ENCODE measurements at places on chromosomes 11 and 22. TPM values are rescaled to one million over a fixed set of nuclear protein-coding genes. Genes with fewer than 3 reads are reported as not detected.

- DNase-seq, result no peak
These were observed 94.4 kb downstream of the SCN3B start for GRCh38 chr11:123560006-123560405.

GRCh38 chr11:13134886-13135285 lies 125.8 kb downstream of the RASSF10 start:
- no peak for DNase-seq

GRCh38 chr11:28951191-28951590 lies 843.0 kb downstream of the METTL15 start:
- no peak for DNase-seq

DNA sequence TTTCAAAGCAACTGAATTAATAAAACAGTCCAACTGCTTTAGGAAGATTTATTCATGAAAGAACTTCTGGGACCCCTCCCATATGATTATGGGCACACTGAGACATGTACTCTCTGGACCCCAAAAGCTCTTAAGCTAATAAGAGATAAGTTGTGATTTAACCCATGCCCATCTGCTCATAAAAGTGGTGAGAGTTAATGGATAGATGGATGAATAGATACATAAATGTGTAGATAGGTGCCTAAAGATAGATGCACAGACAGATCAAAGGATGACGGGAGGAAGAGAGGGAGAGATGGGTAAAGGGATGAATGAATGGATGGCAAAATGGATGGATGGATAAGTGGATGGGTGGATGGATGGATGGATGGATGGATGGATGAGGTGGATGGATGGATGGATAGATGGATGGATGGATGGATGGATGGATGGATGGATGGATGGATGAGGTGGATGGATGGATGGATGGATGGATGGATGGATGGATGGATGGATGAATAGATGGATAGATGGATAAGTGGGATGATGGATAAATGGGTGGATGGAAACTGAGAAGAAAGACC lies 29.4 kb upstream of the TH start:
- no peak for DNase-seq

- peak; percentile 84 for DNase-seq
These were observed 24.4 kb downstream of the P2RY2 start for GRCh38 chr11:73242251-73243092.

DNA sequence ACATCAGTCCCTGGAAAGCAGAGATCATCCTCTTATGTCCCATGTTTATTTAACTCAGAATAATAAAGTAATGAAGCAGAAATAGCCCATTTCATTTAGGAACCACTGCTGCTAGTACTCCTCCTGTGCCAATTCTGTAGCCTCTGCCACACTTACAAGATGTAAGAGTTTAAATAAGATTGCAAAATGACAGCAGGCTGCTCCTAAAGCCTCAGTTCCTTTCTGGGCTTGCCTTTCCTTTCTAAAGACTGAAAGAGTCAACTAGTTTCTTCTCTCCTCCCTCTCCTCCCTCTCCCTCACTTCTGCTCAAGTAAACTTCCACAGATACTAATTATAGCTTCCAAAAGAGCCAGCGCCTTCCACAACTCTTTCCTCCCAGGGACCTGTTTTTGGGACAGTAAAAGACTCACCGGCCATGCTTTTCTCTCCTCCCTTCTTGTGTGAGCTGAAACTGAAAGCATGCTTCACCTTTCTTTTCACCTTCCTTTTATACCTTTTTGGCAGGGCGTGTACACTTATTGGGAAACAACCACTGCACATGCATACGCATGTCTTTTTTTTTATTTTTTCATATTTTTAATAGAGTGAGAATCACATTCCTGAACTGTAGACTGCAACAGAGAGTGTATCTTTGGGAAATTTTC lies 26.1 kb upstream of the CARD16 start:
- no peak for DNase-seq

- no peak for DNase-seq
These were observed 1.9 kb downstream of the ELMOD1 start for GRCh38 chr11:107592813-107593212.

GRCh38 chr22:44642096-44642644 lies 59.8 kb upstream of the PRR5 start:
- no peak for DNase-seq

GRCh38 chr11:102411142-102411541 lies 41.4 kb downstream of the TMEM123 start:
- DNase-seq, result no peak

- no peak for DNase-seq
These were observed 12.9 kb downstream of the GAL3ST1 start for GRCh38 chr22:30561402-30562189.

- DNase-seq, result no peak
These were observed 1173.7 kb downstream of the BRD1 start for GRCh38 chr22:48653929-48654328.

- DNase-seq, result no peak
These were observed 49.7 kb upstream of the EIF3D start for GRCh38 chr22:36578619-36579018.

DNA sequence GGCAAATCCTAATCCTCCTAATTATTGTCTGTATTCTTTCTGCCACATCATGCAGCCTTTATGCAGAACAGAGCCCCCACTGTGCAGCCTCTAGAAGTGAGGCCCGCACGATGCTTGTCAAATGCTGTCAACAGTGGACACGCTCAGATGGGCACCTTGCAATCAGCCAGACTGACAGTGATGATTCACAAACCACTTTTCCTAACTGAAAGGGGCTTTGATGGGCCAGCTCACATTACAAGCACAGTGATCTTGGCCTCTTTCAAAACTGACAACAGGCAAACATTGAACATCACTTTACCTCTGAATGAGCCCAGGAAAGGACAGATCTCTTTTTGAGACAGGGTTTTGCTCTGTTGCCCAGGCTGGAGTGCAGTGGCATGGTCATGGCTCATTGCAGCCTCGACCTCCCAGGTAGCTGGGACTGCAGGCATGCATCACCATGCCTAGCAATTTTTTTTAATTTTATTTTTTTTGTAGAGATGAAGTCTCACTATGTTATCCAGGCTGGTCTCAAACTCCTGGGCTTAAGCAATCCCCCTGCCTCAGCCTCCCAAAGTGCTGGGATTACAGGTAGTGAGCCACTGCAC lies 18.0 kb upstream of the E2F8 start:
- DNase-seq, result no peak

GRCh38 chr11:75474240-75474639 lies 41.2 kb upstream of the KLHL35 start:
- DNase-seq, result no peak

DNA sequence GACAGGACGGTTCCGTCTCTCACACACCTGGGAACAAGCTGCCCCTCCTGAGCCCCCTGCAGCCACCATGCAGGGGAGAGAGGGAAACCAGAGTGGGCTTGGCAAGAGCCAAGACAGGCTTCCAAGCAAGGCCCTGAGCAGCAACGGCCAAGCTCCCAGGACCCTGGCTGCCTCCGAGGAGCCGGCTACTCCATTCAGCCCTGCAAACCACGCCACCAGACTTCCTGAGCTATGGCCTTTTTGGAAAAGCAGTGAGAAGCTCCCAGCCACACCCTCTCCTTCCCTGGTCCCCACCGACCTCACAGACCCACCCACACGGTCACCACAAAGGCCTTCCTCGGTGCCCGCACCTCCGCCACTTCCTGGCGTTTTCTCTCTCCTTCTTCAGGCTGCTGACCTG lies 479.0 kb downstream of the BRD1 start:
- DNase-seq, result no peak

The CARD18 gene
- not detected for total RNA-seq

The KDM4E gene
- not detected for total RNA-seq

The HBG2 gene
- not detected for total RNA-seq

The DCDC1 gene
- total RNA-seq, result not detected
